ENCODE measurements at places on chromosomes 12 and 14.

DNA sequence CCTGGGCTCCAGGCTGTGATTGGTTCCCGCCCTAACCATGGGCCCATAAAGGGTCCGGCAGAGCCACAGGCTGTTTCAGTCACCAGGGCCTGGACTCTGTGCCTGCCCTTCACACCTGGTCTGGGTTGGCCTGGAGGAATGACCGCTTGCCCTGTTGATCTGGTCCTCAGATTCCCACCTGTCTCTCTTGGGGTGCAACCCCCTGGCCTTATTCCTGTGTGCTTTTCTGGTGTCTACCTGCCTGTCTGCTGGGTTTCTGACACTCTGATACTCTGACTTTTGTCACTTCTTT lies 2.9 kb upstream of the KRT83 start:
- DNase-seq = no peak

- no peak for DNase-seq
These were observed 2.9 kb downstream of the MMP17 start for GRCh38 chr12:131830914-131831571.

- no peak for DNase-seq
These were observed 247.4 kb downstream of the SYT10 start for GRCh38 chr12:33192226-33192625.

DNA sequence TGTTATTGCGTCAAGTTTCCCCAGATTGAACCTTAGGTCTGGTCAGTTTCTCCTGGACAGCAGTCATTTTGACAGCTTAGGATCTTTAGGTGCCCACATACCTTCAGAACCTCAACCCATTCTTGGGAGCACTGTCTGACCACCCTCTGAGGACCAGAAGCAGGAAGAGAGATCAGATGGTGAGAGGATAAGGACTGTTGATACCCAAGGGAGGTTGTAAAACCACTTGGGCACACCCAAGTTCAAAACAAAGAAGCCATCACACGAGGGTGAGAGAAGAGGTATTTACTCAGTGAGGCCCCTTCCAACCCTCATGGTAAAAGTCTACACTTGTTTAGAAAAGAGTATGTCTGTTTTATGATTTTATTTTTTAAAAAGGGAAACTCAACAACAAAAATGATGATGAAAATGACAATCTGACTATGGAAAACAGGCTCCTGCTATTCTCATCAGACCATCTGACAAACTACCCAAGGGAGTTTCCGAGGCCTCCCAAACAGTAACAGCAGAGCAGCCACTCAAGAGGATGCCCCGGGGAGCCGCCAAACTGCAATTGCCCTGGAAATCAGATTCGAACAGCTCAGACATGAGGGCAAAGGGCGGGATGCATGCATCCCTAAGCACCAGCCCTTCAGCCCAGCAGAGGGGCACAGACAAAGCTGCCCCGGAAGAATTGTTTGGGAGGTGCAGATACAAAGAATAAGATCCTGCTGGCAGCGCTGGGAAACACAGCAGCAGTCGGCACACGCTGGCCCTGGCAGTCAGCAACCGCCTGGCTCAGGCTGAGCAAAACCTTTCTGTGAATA lies 162.6 kb upstream of the PLEKHG7 start:
- DNase-seq = no peak

GRCh38 chr14:61712137-61712536 lies 16.8 kb downstream of the HIF1A start:
- no peak for DNase-seq

DNA sequence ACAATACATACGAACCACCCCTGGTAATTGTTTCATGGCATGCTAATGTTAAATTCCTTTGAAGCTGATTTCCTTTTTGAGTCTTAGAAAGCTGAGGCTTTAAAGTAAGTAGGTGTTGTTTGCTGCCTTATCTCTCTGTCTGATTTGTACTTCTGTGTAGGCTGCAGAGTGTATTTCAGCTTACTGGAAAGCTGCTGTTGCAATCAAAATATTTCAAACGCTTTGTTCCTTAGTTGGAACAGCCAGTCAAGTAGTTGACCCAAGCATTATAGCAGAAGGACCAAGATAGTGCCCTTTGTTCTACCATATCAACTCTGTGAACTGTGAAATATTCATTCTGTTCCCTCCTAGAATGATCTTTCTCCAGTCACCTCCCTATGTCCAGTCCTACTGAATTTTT lies 3.1 kb downstream of the PKP2 start:
- no peak for DNase-seq

- no peak for DNase-seq
These were observed 54.5 kb downstream of the ATP2A2 start for GRCh38 chr12:110335481-110336045.

DNA sequence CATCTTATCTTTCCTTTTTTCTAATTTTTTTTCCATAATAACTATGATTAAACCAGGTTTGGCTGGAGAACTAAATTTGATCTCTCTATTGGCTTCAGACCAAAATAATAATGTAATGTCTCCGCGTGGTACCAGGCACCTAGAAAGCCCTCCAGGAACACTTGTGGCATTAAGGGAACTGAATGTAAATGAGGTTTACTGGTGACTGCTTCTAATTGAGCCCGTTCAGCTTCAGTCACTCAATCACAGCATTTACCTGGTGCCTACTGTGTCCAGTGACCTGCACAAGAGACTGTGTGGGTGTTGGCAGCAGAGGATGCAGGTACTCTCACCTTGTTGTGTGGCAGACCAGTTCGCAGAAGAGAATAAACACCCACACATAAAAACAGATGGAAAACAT lies 302.5 kb downstream of the DPF3 start:
- DNase-seq = no peak

DNA sequence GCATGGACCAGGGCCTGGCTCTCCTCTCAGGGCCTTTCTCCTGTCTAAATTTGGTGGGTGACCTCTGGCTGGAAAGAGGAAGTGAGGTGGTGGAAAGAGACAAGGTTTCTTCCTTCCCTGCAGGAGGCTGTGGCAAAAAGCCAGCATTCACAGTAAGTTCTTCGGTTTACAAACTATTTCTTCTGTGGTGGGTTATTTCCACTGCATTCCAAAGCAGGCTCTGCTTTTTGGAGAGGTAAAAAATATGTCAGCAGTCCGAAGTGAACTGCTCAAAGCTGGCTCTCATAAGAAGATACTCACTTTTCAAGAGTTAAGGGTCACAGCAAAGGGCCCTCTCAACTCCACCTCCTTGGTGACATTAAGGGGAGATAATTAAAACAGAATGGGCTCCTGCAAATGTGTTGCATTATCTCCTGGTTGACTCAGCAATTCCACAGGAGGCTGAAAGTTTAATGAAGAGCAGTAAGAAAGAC lies 48.9 kb upstream of the POC1B start:
- peak; percentile 85 for DNase-seq

- DNase-seq = no peak
These were observed 2.2 kb upstream of the EML1 start for GRCh38 chr14:99790978-99791376.

DNA sequence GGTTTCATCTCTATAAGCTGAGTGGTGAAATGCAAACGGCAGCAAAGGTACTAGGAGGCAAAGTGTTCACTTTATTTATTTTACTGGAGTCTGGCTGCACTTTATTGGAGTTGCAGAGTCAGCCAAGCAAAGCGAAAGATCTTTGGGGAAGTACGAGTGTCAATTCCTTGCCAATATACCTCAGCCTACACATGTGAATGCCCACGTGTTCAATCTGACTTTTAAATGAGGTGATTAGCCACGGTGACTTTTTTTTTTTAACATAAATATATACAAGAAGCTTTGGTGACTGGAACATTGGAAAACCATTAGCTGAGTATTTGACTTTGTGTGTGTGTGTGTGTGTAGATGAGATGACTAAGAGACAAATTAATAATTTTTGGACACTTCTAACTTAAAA lies 178.8 kb downstream of the NTS start:
- no peak for DNase-seq

GRCh38 chr12:32859389-32859788 lies 37.2 kb downstream of the PKP2 start:
- no peak for DNase-seq

DNA sequence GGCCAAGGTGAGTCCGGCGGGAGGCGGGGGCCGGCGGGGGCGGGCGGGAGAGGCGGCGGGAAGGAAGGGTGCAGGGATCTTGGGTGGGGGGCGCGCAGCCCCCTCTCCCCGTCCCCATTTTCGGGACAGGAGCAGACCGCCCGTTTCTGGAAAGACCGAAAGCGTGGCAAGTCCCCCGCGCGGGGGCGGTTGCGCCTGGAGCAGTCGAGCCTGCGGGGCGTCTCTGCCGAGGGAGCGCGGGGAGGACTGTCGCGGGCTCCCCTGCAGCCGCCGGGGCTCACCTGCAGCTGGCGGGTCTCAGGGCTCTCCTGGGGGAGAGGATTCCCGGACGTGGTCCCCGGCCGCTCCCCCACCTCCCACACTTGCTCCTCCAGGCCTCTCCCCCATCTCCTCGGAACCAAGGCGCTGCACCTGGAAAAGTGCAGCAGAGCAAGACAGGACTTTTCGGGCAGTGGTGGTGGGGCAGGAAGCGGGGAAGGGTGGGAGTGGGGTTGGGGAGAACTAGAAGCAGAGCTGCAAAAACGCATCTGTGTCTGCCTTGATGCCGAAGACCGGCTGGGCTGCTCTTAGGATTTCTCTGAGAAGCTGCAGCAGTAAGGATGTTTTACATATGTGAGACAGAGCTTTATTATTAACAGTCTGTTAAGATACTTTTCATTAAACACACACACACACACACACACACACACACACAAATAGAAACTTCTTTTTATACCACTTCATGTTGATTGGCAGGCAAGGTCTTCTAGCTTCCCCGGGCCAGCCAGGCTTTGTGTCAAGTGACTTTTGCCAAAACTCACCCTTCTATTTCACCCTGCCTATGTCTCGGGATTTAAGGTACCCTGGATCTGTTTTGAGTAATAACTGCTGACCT lies 677 bp downstream of the C12orf75 start:
- DNase-seq = no peak

- no peak for DNase-seq
These were observed 40.6 kb downstream of the GXYLT1 start for GRCh38 chr12:42104087-42104486.

DNA sequence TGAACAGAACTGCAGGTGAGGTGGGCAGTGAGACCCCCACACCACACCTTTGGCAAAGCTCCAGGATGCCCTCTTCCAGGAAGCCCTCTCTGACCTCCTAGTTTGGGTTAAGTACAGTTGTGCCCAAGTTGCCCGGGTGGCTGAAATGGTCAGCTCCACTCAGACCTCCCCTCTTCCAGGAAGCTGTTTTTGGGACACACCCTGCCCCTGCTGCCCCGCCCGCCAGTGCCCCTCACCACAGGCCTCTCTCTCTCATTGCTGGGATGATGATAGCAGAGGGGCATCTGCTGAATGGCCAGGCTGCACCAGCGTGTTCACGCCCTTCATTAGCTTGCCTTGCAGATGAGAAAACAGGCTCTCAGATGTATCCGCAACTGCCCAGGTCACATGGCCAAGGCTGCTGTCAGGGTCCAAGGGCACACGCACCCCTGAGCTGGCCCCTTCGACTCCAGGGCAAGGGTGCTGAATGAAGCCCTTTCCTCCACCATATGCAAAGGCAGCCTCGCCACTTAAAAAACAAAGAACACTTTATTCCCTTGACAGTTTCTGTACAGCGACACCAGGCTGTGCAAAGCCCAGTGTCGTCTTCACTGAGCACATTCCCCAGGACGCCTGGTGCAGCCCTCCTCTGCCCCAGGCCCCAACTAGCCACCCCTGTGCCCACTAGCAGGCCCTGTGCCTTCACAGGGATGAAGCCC lies 15.5 kb downstream of the SLC25A29 start:
- no peak for DNase-seq

GRCh38 chr14:49703965-49704364 lies 11.0 kb downstream of the KLHDC1 start:
- no peak for DNase-seq

GRCh38 chr14:93079321-93079720 lies 36.4 kb downstream of the ITPK1 start:
- no peak for DNase-seq

DNA sequence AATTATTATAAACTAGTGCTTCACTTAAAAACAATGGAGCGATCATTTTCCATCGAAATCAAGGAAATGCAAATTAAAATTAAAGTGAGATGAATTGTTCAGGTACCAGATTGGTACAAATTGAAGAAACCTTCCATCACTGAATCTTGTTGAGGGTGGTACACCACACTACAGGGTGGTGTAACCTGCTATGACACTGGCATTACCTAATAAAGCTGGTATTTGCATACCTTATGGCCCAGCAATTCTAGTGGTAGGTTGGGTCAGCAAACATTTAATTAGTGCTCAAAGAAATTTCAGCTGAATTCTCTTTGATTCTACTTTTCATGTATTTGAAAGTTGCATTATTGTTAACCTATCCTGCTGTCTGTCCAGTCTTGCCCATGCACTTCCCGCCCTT lies 9.2 kb downstream of the TIGAR start:
- DNase-seq = no peak

- DNase-seq = no peak
These were observed 212.7 kb downstream of the PHLDA1 start for GRCh38 chr12:75818863-75819262.

DNA sequence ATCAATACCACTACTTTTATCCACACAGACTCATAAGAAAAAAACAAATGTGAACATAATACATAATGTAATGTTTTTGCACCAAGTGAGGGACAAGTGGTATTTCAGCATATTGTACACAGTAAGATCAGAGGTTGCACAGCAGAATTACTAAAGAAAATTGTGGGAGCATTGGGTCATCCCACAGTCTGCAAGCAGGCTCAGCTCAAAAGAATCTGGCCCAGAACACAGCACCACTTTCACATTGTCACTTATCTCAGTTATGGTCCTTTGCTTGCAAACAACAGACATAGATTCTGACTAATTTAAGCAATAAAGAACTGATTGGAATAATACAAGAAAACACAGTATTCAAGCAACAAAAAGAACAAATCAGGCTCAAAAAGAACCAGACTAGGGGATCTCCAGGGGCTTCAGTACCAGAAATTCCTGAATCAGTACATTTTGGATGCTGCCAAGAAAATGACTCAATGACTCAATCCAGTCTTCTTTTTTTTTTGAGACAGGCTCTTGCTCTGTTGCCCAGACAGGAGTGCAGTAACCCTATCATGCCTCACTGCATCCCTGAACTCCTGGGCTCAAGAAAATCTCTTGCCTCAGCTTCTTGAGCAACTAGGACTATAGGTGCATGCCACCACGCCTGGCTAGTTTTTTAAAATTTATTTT lies 42.9 kb upstream of the EEA1 start:
- peak; percentile 37 for DNase-seq

GRCh38 chr12:40436564-40436963 lies 211.8 kb downstream of the LRRK2 start:
- DNase-seq = no peak

DNA sequence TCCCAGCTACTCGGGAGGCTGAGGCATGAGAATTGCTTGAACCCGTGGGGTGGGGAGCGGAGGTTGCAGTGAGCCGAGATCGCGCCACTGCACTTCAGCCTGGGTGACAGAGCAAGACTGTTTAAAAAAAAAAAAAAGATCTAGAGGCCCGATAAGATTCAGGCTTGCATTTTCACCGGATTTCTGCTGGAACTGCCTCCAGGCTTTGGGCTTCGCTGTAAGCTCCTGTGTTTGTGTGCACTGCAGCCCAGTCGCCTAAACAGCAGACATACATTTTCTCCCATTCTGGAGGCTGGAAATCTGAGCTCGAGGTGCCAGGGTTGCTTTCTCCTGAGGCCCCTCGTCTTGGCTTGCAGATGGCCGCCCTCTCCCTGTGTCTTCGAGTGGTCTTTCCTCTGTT lies 12.2 kb downstream of the BRI3BP start:
- DNase-seq = no peak

- peak; percentile 23 for DNase-seq
These were observed 21.7 kb upstream of the VPS37B start for GRCh38 chr12:122917507-122918121.

- no peak for DNase-seq
These were observed 224.3 kb upstream of the NAV3 start for GRCh38 chr12:77606348-77606747.

- no peak for DNase-seq
These were observed 1.3 kb downstream of the C12orf75 start for GRCh38 chr12:105331805-105332251.
